Cortex of kidney (tissue), 1 donor: ENCODE measurements at places on chromosomes 7 and 10.

- DNase-seq: no peak
These were observed 99.3 kb downstream of the ZNF248 start for GRCh38 chr10:37758074-37758473.

DNA sequence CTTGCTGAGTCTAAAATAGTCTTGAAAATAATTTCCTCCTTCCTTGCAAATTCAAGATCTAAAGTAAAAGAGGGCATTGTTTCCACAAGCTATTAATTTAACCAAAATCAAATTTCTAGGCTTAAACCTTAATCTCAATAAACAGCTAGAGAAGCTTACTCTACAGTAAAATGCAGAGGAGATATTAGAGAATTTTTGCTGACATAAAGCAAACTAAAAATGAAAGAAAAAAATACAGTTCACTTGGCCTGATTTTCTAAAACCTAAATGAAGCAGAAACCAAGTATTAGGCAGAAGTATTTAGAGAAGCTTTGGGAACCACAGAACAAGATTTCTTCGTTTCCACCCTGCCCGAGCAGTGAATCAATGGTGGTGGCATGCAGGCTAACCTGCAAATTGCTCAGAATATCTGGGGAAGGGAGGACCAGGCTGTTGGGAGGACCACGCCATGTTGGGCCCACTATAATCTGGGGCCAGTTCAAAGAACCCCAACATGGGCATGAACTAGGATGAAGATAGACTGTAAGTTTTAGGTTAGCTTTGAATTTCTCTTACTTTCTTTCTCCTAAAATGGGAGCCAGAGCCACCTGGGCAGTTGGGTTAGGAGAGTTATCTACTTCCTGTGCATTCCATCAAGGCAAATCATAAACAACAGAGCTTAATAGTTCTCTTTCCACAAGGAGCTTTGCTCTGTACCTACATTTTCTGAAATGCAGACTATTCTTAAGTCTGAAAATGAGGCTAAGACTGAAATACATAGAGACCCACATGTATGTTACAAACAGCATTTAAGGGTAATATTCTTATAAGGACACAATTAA lies 4.1 kb downstream of the LAMB1 start:
- DNase-seq: no peak

- no peak for DNase-seq
These were observed 11.6 kb upstream of the RBP3 start for GRCh38 chr10:47336387-47337134.

DNA sequence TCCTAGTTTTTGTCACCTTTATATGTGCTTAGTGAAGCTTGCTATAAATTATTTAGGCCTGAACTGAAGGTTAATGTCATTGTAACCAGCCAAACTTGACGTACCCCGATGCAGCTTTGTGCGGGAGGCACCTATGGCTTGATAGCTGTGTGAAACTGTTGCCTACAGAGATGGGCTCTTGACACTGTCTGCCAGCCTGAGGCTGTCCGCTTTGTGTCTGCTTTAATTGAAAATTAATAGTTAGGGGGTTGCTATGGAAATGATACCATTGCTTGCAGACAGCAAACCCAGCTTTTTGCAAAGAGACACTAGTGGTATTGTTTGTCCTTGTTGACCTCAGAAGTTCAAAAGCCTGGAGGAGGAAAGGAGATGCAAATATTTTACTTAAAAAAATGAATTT lies 2.1 kb upstream of the FOXP2 start:
- DNase-seq: no peak

- DNase-seq: no peak
These were observed 66.3 kb downstream of the TACC2 start for GRCh38 chr10:122055252-122055651.

- DNase-seq: no peak
These were observed 358.8 kb downstream of the BBS9 start for GRCh38 chr7:33487998-33488682.

DNA sequence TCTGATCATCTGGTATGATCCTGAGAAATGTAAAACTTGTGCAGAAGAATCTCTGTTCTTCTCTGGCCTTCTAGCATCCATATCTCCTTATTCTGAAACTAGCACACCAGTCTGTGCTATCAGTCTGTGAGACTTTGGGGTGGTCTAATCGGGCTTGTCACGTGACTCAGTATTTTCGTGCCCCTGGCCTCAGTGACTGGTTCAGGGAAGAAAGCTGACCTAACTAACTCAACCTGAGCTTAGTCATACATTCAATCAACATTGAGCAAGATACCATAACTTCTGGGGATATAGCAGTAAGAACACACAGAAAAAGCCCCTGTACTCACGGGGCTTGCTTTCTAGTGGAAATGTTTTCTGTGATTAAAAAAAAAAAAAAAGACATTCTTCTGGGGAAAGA lies 109.3 kb downstream of the DKK1 start:
- DNase-seq: no peak

GRCh38 chr7:37970211-37970610 lies 49.8 kb downstream of the EPDR1 start:
- no peak for DNase-seq

GRCh38 chr7:1150400-1151002 lies 9.5 kb downstream of the ZFAND2A start:
- no peak for DNase-seq

- no peak for DNase-seq
These were observed 29.0 kb downstream of the JAKMIP3 start for GRCh38 chr10:132094581-132095234.

GRCh38 chr10:116833986-116834985 lies 15.0 kb upstream of the ENO4 start:
- no peak for DNase-seq

- no peak for DNase-seq
These were observed 263.5 kb downstream of the ZEB1 start for GRCh38 chr10:31582365-31583052.

- no peak for DNase-seq
These were observed 176.0 kb upstream of the SVIL start for GRCh38 chr10:29810816-29811215.

DNA sequence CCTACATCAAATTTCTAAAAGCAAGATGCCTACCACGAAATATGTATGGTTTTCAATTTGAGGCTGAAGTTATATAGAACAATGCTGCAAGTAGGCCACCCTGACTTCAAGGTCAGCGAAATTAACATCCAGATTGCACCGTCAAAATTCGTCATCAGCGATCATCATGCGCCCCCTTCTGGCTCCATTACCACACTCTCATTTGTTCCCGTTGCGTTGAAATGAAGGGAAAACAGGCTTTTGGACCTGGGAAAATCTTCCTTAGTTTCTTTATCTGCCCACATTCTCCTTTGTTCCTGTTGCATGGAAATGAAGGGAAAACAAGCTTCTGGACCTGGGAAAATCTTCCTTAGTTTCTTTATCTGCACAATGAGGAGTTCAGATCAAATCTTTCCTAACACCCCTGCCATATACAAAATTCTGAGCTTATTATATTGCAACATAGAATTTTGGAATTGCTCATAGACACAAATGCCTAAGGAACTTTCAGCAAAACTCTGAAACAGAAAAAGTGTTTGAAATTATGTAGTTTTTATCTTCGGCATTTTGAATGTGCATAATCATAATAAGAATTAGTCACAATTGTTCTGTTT lies 98.2 kb upstream of the PRKCQ start:
- DNase-seq: no peak

- no peak for DNase-seq
These were observed 2.0 kb downstream of the DBNL start for GRCh38 chr7:44046321-44047061.

DNA sequence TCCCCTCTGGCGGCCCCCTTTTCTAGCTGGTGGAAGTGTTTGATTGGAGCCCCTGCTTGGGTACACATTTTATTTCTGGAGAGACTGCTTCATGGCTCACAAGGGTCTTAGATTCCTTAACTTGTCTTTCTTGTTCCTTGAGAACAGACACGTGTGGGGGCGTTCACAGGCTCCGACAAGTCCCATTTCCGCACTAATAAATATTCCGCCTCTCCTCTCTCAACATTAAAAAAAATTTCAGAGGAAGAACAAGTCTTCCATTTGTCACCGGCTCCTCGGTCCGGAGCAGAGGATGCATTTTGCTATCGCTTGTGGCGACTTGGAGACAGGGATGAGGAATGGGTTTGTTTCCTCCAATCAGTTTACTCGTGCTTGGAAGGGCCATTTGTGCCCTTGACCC lies 134.0 kb upstream of the PODXL start:
- no peak for DNase-seq

GRCh38 chr10:132058111-132058745 lies 7.5 kb upstream of the JAKMIP3 start:
- no peak for DNase-seq

- DNase-seq: no peak
These were observed 539.9 kb downstream of the DNAJB6 start for GRCh38 chr7:157876469-157877285.

DNA sequence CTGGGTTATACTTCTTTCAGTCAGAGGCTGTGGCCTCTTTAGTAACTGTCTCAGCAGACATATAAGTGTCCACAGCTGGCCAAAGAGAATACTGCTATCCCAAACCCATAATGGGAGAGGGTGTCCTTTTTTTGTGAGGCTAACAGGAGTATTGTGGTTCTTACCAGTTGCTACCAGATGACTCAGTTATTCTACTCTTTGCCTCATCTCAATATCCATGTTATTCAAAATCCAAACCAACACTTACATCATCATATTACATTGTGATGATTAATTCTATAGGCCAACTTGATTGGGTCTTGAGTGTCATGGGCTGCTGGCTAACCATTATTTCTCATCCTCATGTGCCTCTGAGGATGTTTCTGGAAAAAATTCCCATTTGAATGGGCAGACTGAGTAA lies 120.9 kb downstream of the TMEM168 start:
- DNase-seq: no peak

DNA sequence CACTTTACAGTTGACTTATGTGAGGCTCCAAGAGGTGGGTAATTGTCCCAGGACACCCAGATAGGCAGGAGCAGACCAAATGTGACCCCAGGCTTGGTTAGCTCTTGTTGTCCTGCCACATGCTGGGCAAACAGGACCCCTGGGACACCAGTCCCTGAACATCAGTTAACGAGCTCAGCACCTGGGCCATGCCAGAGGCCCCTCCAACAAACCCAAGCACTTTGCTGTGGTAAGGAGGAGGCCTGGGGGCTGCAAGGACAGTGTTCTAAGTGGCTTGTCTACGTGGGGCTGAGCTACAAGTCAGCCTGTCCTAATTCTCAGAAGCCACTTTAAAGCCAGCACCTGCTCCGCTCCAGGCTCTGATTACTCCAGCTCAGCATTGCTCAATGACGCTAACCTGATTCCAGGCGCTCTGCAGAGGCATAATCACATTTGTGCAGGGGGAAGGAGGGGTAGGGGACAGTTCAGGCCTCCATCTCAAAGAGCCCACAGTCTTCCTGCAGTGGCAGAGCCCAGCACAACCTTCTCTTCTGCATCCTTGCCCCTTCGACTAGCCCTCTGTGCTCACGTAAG lies 57.2 kb downstream of the DDC start:
- no peak for DNase-seq

DNA sequence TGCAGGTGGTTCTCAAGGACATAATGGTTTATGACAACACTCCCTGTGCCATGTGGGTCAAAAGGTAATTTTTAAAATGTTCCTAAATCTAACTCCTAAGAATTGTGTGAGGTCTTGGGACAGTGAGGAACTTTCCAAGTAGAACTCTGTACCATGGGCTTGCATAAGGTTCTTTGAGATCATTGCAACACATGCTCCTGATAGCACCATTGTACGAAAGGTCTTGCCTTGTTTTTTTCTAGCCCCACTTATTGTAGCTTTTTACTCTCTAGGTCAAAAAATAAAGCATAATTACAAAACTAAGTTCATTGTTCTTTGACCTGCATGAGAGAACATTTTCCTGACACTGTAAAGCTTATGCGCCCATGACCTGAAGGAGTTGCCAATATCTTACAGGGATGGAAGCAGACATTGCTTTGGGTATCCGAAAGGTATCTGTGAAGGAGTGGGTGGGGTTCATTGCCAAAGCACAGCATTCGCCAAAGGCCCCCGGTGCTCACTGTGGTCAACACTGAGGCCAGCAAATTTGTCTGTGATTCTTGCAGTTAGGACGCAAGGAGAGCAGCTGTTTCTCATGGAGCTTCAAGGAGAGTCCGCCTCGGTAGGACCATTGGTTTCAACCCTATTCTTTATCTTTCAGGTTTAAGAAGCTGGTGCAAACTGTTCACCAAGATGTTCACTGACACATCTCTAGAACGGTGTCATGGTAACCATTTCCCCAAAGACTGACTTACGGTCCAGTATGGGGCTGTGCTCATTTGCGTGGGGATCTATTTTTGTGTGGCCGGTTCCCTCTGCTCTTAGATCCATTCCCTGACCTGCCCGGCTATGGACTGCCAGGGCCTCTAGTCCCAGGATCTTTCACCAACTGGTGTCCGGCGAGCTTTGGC lies 7.6 kb upstream of the PRKAG2 start:
- no peak for DNase-seq

DNA sequence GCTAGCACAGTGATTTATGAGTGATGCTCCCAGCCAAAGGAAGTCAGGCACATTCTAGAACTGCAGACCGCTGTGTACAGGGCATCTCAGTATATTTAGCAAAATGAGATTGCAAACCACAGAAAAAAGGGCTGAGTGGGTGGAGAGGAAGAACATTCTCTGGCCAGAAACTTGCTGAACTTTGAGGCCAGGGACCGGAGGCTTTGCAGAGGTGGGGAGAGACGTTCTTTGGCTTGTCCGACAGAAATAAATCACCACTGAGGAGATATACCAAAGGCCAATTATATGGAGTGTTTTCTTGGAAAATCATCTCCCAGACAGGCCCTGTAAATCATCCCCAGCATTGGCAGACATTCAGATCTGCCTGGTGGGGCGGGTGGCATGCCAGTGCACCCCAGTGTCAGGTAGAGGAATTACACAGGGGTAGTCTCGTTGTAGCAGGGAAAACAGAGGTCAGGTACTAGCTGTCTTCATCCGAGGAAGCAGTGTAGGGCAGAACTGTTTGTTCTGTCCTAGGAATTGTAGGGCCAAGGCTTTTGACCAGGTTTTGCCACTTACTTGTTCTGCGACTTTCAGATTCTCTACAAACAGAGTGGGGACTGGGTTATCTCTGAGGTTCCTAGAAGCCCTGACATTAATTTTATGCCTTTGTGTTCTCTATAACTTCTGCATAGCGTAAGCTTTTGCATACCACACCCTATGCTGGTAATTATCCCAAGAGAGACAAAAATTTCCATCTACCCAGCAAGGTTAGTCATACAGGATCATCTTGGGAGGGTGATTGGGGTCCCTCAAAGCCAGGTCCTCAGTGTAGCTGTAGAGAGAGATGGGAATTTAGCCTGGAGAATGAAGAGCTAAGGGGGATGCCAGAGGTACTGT lies 655.6 kb downstream of the LRMDA start:
- no peak for DNase-seq

- DNase-seq: no peak
These were observed 119.3 kb upstream of the FRMD4A start for GRCh38 chr10:14450041-14450491.

GRCh38 chr10:103929381-103929921 lies 11.5 kb upstream of the STN1 start:
- DNase-seq: no peak
